ENCODE measurements at places on chromosomes 5 and 9.

- no peak for DNase-seq
Observed at GRCh38 chr5:151630088-151630487, 39.0 kb upstream of the FAT2 start.

- DNase-seq = no peak
Observed at GRCh38 chr5:127431977-127432585, 85.4 kb upstream of the PRRC1 start.

GRCh38 chr5:57598756-57599155, 116.1 kb upstream of the ACTBL2 start:
- no peak for DNase-seq

DNA sequence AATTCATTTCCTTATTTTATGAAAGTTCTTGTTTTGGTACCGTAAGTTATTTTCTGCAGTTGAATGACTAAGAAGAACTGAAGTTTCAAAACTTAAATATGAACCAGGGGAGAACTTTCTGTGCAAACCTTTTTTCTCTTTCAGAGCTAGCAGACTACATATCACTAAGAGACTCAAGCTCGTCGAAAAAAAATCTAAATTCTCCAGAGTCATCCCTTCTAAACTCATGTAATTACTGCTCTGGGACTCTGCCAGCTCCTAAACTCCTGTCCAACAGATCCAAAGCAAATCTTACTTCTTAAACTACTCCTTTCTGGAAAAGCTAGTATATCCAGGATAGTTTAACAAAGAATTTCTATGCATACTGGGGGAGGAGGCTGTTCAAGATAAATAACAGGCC, 87.0 kb upstream of the NR5A1 start:
- DNase-seq = no peak

DNA sequence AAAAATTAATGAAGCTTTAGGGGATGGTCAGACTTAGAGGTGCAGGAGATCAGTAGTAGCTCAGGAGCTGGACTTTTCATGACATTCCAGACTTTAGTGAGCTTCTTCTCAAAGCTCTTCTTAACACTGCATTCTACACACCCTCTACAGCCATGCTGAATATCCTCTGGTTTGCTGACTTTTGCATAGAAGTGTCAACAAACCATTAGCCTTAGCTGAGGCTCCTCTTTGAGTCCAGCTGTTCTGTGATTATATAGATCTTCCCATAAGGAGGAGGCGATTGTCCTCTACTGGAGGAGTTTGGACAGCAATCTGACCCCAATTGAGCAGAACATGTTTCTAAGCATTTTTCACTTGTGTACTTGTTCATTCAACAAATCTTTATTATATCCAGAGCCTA, 75.0 kb upstream of the RUSC2 start:
- no peak for DNase-seq

All from COR-L47 (cell line).